ENCODE measurements at places on chromosomes 1 and 21.

GRCh38 chr21:29671728-29672127, 268.1 kb downstream of the GRIK1 start:
- DNase-seq = no peak

GRCh38 chr1:170217517-170218256, 71.9 kb downstream of the NTMT2 start:
- DNase-seq = no peak

- DNase-seq = no peak
Observed at GRCh38 chr21:23804866-23805265, 1802.4 kb downstream of the MRPL39 start.

DNA sequence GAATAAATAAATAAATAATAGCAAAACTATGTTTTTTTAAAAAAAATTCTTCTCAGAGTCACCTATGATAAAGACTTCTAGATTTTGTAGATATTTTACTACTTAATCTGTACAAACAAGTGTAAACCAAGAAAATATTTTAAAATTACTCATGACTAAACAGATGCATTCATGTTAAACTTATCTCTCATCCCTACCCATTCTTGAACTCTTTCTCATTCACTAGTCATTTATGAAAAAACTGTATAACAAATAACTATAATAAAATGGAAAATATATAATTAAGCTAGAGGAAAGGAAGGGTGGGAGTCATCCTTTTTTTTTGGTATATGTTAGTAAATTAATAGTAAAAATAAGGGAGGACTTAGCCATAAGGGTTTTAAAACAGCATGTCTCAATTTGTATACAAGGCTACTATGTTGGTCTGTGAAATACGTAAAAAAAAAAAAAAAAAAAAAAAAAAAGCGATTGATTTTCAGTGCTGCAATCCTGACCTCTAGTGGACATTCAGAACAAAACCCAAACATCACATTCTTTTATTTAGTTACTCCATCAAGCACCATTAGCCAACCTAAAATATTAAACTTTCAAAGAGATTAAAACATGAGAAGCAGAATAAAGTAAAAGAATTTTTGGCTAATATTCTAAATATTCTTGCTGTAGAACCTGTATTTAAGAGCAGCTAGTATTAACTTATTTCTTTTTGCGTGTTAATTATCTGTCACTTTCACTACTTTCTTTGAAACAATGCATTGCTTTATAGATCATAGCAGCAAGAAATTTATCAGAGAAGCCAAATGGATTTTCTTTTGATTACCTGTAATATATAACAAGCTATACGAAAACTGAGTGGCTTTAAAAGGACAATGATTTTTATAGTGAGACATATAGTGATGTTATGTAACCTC, 255.8 kb upstream of the CACYBP start:
- peak; percentile 50 for DNase-seq

- DNase-seq = no peak
Observed at GRCh38 chr1:19661721-19662228, 2.9 kb upstream of the HTR6 start.

DNA sequence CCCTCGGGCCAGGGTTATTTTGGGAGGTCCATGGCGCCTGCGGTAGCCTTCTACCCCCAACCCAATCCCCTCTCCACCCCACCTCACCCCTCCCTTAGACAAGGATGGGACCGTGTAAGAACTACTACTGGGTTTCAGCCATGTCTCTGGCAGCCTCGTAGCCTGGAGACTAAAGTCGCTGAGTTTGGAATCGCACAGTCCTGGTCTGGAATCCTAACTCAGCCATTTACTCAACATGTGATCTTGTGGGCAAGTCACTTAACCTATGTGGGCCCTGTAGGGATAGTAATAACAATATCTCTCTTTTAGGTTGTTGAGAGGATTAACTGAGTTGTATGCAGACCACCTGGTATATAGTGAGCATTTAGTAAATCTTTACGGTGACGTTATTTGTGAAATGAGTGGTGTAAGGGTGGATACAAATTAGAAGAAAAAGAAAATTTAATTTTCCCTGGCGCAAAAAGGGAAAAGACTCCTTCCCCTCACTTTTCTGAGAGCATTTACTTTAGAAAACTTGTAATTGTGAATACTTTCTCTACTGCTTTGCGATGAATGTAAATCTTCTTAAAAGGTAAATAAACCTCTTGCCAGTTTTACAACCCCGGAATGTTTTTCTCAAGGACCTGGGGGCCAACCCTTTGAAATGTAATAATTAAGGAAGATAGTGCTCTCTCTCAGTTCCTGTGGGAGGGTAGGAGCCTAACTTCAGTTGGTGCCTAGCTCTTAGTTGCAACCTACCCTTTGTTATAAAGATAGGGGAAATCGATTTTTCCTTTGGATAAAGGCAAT, 615 bp upstream of the MRPS15 start:
- DNase-seq = peak; percentile 53

DNA sequence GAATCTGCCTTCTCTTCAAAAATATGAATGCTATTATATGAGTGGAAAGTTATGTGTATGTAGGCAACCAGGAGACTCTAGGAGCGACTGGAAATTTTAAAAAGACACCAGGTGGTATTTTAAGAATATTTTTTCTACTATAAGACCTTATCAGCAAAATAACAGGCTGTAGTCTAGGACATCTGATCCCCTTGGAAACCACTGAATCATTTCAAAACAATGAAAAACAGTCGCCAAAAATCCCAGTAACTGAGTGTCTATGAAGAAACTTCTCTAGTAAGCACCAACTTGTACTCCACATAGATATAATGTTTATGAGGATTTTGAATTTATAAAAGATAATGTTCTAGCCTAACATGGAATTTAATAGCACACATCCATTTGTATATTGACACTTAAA, 358.5 kb downstream of the GPATCH2 start:
- no peak for DNase-seq

- DNase-seq = no peak
Observed at GRCh38 chr1:26787381-26787705, 407 bp upstream of the PIGV start.

DNA sequence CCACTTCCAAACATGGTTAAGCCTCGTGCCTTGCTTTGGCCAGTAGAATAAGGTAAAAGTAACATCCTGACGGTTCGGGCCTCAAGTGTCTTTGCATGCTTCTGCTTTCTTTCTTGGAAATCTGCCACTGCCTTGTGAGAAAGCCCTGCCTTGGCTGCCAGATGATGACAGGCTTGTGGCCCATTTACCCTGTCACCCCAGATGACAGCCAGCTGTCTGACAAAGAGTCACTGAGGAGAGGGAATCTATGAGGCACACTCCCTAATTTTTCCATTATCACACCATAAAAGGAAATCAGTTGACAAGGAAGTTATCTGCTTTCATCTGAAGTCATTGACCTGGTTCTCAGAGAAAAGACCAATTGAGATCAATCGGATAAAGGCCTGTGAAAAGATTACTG, 199.8 kb downstream of the USH2A start:
- DNase-seq = no peak

- DNase-seq = no peak
Observed at GRCh38 chr1:14913482-14914177, 239.9 kb upstream of the TMEM51 start.

DNA sequence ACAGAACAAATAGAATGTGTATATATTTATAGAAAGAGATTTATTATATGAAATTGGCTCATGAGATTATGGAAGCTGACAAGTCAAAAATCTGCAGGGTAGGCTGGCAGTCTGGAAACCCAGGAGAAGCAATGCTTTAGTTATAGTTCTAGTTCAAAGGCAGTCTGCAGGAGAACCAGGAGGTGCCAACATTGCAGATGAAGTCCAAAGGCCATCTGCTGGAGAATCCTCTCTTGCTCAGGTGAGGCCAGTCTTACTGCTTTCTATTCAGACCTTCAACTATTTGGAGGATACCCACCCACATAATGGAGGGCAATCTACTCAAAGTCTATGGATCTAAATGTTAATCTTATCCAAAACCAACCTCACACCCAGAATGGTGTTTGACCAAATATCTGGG, 75.9 kb upstream of the MRPS6 start:
- DNase-seq = no peak

- no peak for DNase-seq
Observed at GRCh38 chr1:238485057-238485911, 594.6 kb upstream of the ZP4 start.

GRCh38 chr1:40404670-40405462, 31.3 kb downstream of the SMAP2 start:
- DNase-seq = peak; percentile 40

GRCh38 chr1:162984699-162985098, 84.5 kb upstream of the RGS4 start:
- no peak for DNase-seq

Measured in HEK293T (cell line).